ENCODE measurements at places on chromosomes 7 and 10. TPM values are rescaled to one million over a fixed set of nuclear protein-coding genes. Genes with fewer than 3 reads are reported as not detected.

The TAS2R60 gene
- total RNA-seq = 0.24 TPM

The NCF1 gene
- total RNA-seq = 5.7 TPM

The LRRTM3 gene
- total RNA-seq = 0.05 TPM

- DNase-seq = no peak
Observed at GRCh38 chr7:47416492-47417480, 165.1 kb downstream of the TNS3 start.

GRCh38 chr10:45000138-45000751 lies 478 bp upstream of the ZNF22 start:
- DNase-seq = no peak
